ENCODE measurements at places on chromosomes 2 and 18.

GRCh38 chr2:145116834-145117725, 597.2 kb upstream of the ZEB2 start:
- no peak for DNase-seq

- no peak for DNase-seq
Measured at GRCh38 chr2:129891341-129892320, 87.8 kb upstream of the RAB6C start.

GRCh38 chr2:179974761-179975160, 32.3 kb downstream of the CWC22 start:
- no peak for DNase-seq

DNA sequence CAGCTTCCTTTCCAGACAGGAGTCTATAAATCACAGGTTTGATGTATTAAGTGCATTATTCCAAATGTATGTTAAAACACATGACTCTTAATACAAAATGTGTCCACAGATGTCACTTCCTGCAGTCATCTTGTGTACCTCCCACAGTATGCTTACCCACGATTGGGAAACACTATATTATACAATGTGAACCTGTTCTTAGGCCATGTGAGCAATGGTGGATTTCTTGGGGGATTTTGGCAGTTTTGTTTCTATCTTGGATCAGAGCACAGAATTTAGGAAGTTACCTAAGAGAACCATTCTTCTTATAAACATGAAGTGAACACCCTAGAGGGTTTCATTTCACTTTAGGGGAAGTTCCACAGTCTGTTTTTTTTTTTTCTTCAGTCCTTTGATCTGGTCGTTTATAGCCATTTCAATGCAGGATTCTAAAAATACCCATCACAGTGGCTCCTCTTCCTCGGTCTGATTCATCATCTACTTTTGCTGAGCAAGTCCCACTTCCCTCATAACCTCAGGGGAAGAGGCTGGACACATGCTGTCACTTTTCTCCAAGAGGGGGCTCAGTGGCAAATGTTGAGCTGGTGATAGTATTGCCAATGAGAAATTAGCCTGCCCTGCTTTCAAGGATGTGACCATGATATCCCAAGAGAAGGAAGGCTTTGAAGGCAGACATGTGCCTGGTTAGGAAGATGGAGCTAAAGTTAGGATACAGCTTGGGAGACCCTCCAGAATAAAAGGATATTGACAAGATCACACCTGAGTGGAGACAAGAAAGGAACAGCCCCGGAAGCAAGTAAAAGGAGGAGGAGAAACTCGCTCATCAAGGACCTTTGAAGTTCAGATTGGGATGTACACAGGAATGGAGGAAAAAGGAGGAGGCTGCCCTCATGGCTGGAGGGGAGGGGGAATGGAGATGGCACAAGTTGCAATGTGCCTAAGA, 22.6 kb downstream of the PLEK start:
- DNase-seq, result no peak

DNA sequence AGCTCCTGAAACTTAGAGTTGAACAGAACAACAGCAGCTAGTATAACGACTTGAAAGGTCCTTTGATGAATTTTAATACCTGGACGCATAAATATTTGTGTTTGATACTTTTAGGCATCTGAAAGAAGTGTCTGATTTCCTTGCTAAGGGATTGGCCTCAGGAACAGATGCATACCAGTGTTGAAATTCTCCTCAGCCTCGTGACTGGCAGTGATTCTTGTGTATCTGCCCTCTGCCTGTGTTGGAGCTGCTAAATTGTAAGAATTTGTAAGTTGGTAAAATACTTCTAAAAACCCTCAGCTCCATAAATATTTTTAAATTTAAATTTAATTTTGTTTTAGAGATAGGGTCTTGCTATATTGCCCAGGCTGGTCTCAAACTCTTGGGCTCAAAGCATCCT, 22.4 kb upstream of the SCYGR1 start:
- no peak for DNase-seq

GRCh38 chr2:161824226-161824625, 200.0 kb downstream of the SLC4A10 start:
- no peak for DNase-seq
